ENCODE measurements at places on chromosomes 5 and 9.

- DNase-seq = no peak
Observed at GRCh38 chr9:110101531-110102161, 106.3 kb downstream of the C9orf152 start.

DNA sequence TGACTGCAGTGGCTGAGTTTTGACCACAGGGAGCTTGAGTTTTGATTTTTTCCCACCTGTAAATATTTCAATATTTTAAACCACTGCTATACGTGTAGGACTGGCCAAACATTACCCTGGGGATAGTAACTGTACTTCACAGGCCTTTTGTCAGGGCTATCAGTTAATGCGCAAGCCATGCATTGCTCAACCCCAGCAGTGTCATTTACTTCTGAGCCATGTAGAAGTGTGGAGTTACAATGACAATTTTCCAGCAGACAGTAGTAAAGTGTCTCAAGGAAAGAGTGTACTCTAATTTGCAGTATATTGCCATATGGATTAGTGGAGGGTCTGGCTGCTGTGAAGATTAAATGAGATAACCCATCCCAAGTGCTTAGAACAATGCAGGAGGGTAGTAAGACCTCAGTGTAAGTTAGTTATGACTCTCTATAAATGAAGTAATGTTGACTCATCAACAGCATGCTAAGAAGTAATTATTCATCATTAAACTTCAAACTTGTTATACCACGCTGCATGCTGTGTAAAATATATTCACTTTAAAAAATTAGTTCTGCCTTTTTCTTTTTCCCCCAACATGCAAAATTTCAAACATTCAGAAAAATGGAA is 489.2 kb downstream of the KDM4C start:
- no peak for DNase-seq

DNA sequence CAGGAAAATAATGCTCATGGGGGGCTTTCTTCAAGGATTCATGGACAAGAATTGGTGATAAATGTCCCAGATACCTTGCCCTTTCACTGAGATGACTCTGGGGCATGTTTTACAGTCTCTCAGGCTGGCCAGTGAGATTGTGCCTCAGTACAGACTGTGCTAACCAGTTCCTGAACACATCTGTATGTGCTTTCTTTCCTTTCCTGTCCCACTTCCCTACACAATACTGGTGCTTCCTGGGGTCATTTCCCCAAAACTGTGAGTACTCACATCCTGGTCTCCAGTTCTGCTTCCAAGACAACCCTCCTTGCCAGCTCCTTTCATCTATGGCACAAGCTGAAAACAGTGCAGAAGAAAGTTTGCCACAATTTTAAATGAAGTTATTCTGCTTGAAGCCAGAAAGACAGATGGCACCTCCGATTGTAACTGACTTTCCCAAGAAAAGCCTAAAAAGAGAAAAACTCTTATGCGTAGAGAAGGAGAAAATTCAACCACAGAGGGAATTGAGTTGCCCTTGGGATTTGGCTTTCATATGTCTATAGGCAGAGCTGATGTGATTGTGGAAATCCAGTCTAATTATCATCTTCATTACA is 134.7 kb downstream of the DRD1 start:
- DNase-seq = no peak

DNA sequence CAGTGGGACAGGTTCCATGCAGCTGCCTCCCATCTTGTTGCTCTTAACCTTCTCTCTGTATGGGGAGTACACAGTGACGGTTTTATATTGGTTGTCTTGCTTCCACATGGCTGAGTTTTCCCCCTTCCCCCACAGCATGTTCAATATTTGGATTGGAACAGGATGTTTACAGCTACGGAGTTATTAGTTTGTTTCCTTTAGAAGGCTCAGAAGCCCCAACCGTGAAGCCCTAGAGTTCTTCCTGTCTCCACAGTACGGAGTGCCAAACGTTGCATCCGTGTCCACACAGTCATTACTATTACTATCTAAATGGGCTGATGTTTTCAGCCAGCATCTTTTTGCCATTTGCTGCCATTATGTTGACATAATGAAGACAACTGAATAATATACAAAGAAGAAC is 277.5 kb downstream of the MARCHF11 start:
- no peak for DNase-seq

- no peak for DNase-seq
Observed at GRCh38 chr5:124126504-124127217, 614.7 kb downstream of the CSNK1G3 start.

DNA sequence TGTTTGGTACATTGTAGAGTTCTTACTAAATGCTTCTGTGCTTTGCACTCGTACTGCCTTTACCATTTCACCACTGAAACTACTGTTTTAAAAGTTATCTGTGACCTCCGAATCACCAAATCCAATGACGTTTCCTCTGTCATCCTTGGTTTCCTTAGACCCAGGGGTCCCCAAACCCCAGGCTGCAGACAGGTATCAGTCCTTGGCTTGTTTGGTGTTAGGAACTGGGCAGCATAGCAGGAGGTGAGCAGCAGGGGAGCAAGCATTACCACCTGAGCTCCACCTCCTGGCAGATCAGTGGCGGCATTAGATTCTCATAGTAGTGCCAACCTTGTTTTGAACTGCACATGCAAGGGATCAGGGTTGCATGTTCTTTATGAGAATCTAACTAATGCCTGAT is 26.8 kb upstream of the APC start:
- DNase-seq = no peak

- DNase-seq = no peak
Observed at GRCh38 chr9:134838651-134839454, 41.8 kb upstream of the FCN2 start.

GRCh38 chr9:37905776-37906175 is 1.8 kb upstream of the SLC25A51 start:
- DNase-seq = no peak

GRCh38 chr5:145365464-145365863 is 469.7 kb downstream of the PRELID2 start:
- DNase-seq = no peak

DNA sequence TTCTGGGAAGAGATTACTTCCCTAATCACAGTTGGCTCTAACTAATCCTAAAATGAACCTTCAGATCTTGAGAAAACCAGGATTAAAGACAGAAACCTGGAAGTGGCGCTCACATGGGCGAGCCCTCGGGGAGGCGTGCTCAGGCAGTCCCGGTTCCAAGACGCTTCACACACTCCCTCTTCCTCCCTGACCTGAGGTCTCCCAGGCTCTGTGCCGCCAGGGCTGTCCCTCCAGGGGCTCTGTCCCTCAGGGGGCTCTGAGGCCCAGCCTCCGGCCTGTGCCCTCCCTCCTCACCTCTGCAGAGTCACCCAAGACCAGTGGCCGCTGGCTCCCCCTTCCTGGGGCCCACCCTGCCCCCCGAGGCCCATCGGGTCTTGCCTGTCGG is 10.2 kb downstream of the SLC9A3 start:
- no peak for DNase-seq

DNA sequence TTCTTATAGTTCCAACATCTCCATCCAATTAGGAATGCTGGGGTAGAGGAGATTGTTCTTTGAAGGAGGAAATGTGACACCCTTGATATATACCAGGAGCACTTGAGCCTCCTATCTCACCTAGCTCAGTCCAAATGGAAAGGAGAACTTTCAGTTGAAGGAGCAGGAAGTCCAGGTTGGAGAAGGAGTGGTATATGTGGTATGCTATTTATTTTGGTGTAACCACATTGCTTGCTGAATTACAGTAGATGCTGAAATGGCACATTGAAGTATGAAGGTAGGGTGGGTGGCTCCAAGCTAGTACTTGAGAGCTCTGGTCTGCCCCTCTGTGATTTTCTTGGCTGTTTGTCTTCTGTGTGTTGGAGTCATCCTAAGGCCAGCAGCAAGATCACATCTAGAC is 6.1 kb downstream of the CSNK1G3 start:
- no peak for DNase-seq

GRCh38 chr5:60207040-60207439 is 313.5 kb upstream of the PDE4D start:
- no peak for DNase-seq

DNA sequence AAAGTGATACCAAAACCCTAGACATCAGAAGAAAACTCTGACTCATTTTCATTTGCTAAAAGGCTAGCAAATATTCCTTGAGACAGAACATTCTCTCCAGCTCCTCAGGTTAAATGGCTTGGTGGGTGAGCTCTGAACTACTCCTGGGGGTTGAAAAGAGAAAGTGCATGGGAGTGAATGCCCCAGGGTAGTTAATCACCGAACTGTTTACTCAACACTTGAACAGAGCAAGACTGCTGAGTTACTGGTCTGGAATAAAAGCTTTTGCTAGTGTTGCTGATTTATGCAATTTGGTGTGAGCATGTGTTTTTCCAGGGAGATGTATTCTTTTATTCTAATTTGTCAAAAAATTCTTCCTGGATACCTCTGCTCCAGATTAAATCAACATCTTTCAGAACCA is 88.3 kb upstream of the PRDM9 start:
- DNase-seq = no peak

DNA sequence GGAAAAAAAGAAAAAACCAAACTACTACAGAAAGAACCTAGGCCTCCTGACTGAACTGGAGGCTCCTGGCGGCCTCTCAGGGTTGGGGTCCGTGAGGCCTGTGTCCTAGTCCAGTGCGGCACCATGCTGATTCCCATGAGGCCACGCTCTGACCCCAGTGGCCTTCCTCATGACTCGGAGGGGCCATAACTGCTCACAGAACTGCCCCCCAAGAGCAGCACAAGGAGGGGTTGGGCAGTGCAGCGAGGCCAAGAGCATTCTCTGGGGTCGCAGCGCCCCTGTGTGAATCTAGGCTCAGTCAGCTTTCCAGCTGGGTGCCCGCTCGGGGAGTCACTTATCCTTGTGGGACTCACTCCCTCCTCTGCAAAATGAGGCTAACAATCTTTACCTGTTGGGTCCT is 79.3 kb upstream of the FBXW11 start:
- no peak for DNase-seq

- DNase-seq = no peak
Observed at GRCh38 chr5:39405083-39405843, 19.5 kb downstream of the DAB2 start.

GRCh38 chr9:75869236-75869635 is 21.2 kb upstream of the PCSK5 start:
- DNase-seq = peak; percentile 21

- DNase-seq = no peak
Observed at GRCh38 chr5:15803280-15803679, 303.3 kb downstream of the FBXL7 start.

- DNase-seq = no peak
Observed at GRCh38 chr9:93598647-93599241, 22.4 kb downstream of the PHF2 start.

GRCh38 chr5:150297236-150297890 is 5.3 kb downstream of the ARSI start:
- no peak for DNase-seq
